ENCODE measurements at places on chromosomes 1 and 21. TPM values are rescaled to one million over a fixed set of nuclear protein-coding genes. Genes with fewer than 3 reads are reported as not detected.

SPRR4 gene
- not detected for total RNA-seq

MYOG gene
- total RNA-seq = not detected

FTCD gene
- total RNA-seq = not detected

PBX1 gene
- 39.5 TPM for total RNA-seq

All from cardiac ventricle fibroblast (primary cell).